ENCODE measurements at places on chromosomes 2 and 18.

- DNase-seq, result no peak
Observed at GRCh38 chr18:63578357-63578958, 8.7 kb upstream of the SERPINB13 start.

DNA sequence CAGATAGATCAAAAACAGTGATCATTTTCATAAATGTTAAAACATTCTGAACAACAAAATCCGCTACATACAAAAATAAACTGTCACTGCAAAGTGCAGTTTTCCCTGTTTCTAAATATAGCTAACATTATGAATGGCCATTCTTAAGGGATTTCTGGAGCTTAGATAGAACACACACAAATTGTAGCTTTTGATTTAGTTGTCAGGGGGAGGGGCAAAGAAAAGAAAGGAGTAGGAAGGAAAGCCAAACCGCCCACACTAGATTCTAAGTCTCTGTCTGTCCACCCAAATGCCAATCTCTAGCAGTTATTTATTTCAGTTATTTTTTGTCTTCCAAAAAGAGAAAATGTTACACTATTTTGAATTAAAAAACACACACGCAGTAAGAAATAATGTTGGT, 182.4 kb downstream of the CDH2 start:
- DNase-seq, result no peak

GRCh38 chr18:80161781-80162417, 52.8 kb downstream of the ADNP2 start:
- no peak for DNase-seq

- DNase-seq, result no peak
Observed at GRCh38 chr2:29055601-29056000, 18.7 kb downstream of the PCARE start.

GRCh38 chr2:120103723-120104467, 91.0 kb downstream of the EPB41L5 start:
- no peak for DNase-seq

GRCh38 chr18:55539240-55539639, 48.8 kb downstream of the TCF4 start:
- DNase-seq, result no peak

GRCh38 chr2:138536302-138536701, 34.7 kb downstream of the SPOPL start:
- no peak for DNase-seq

GRCh38 chr2:53640466-53640865, 127.1 kb upstream of the CHAC2 start:
- no peak for DNase-seq

DNA sequence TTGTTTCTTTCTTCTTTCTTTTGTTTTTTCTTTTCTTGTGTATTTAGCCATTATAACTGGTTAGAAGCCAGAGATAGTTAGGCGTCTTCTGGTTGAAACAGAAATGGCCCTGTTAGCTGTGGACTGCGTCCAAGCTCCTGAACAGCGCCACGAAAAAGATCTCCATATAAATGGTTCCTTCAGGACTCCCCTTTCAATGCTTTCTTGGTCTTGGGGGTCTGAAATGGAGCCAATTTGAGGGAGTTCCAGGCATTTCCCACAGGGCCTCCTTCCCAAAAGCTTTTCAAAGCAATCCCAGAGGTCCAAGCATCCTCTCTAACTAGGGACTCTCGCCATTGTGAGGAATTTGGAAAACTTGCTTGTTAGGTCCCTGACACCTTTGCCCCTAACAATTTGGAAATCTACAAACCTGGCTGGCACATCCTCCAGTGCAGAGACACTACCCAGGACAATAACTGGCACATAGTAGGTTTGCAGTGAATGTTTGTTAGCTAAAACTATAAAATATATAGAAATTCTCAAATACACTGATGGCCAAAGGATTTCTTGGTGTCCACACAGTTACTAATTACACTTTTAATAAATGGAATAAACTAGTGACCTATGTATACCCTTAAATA, 80.1 kb downstream of the MYCN start:
- no peak for DNase-seq

GRCh38 chr2:43274055-43274454, 47.6 kb upstream of the ZFP36L2 start:
- no peak for DNase-seq

GRCh38 chr18:6161549-6161948, 253.2 kb downstream of the L3MBTL4 start:
- DNase-seq, result no peak

GRCh38 chr18:8091035-8091434, 518.2 kb upstream of the RAB12 start:
- DNase-seq, result no peak

DNA sequence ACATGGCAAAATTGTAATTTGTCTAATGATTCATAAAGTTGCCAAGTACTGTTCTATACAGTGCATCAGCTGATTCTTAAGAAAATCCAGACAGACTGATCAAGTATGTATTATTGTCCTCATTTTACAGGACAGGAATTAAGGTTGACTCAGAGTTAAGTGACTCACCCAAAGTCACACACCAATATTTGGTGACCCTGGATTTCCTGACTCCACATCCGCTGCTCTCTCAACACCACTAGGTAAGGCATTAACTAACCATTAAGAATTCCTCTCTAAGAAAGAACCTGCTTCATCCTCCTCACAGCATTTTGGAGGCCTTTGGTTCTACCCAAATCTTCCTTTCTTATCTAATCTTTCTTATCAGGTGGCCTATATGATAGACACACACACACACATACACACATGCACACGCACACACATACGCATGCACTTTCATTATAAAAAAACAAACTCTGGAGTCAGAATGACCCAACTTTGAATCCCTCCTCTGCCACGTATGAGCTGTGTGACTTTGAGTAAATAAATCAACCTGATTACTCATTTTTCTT, 150.8 kb downstream of the ANKRD44 start:
- DNase-seq, result peak; percentile 18

GRCh38 chr2:170475878-170476277, 239.3 kb upstream of the SP5 start:
- DNase-seq, result no peak

DNA sequence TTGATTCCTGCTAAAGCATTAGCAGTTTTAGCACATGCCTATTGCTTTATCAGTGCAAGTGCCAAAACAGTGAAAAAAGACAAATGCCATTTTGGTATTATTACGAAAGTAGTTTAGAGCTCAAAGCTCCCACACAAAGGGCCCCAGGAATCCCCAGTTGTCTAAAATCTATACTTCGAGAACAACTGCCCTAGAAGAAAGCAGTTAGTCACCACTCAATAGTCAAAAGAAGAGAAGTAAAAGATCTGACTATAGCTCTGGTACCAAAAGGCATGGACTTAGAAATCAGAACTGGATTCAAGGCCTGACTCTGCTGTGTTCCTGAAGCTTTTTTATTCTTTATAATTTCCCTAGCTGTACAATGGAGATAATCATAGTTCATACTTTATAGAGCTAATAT, 21.8 kb downstream of the SCN3A start:
- no peak for DNase-seq

DNA sequence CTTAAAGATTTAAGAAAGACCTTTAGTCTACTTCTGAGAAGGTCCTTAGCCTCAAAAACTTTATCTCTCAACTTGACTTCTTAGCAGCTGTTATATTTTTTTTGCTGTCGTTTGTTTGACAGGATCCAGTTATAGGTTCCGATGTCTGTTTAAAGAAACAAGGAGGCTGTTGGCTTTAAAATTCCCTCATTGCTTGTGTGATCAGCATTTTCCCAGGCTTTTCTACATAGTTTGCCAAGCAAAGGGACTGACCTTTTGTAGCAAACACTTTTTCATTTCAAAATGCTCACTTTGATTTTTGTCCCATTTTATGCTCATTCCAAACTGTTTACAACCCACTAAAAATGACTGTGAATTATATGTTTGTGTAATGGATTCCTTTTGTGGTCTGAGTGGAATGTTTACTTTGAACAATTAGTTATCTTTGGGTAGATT, 394.9 kb downstream of the ARHGAP15 start:
- DNase-seq, result no peak

- no peak for DNase-seq
Observed at GRCh38 chr18:61545281-61546245, 212.3 kb downstream of the CDH20 start.

- DNase-seq, result no peak
Observed at GRCh38 chr2:157075924-157076323, 181.6 kb upstream of the GALNT5 start.

GRCh38 chr2:159616286-159616701, at the start of gene BAZ2B:
Gene BAZ2B, minus strand, starts transcription at chr2:159616548. Its CDS starts 137,829 bp downstream, at chr2:159478719.
- DNase-seq, result no peak

DNA sequence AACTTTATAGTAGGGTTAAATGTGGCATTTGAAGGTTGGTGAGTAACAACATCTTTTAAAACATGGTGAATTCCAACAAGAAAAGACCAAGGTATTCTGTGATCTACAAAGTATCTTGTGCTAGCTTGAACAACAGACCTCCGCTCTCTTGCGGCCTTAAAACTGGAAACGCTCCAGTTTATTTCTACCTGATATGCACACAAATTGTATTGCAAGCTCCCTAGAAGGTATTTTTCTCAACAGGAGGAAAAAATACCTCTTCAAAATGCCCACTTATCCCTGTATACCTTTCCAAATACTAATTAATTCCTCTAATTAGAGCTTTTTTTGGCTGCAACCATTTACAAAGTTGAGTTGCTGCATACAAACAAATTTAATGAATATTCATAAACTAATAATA, 69.5 kb downstream of the KCNH7 start:
- DNase-seq, result no peak

GRCh38 chr2:6043238-6043637, 351.1 kb downstream of the SOX11 start:
- DNase-seq, result no peak

- no peak for DNase-seq
Observed at GRCh38 chr2:173493874-173494273, 139.2 kb downstream of the CDCA7 start.

DNA sequence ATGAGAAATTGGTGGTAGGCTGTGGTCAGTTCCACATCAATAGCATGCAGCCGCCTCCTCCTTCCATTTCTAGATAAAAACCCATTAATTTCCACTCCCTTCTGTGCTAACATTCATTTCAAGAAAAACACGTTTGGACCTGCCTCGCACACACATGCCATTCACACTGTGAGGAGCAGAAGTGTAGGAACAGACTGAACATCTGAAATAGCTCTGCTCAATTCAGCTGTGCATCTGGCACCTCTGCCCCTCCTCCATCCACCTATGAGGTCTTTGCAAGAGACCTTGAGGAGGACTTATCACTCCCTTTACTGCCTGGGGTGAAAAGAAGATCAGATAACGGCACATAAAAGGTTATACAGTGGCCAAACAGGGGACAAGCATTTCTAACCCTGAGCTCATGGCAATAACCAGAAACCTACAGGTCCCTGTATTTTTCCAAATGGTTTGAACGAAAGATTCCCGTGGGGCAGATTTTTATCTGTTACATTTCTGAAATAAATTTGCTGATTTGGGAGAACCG, 30.8 kb upstream of the LRP2 start:
- DNase-seq, result no peak

DNA sequence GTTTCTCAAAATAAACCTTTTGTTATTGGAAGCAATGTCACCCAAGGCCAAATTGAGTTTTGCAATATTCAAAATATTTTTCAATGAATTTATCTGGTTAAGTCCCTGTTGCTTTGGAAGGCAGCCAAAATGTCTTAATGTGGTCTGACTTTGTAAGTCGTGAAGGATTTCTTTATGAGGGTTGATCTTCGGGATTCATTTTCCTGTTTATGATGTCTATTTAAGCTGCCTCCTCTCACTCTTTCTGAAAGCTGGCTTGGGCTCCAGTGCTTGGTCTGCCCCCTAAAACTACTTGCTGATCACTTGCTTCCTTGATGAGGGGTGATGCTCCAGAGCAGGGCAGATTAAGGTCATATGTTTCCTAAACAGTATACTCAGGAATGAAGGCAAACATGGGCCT, 141.1 kb downstream of the ANTXR1 start:
- no peak for DNase-seq

- no peak for DNase-seq
Observed at GRCh38 chr2:240013343-240013742, 11.8 kb downstream of the NDUFA10 start.

DNA sequence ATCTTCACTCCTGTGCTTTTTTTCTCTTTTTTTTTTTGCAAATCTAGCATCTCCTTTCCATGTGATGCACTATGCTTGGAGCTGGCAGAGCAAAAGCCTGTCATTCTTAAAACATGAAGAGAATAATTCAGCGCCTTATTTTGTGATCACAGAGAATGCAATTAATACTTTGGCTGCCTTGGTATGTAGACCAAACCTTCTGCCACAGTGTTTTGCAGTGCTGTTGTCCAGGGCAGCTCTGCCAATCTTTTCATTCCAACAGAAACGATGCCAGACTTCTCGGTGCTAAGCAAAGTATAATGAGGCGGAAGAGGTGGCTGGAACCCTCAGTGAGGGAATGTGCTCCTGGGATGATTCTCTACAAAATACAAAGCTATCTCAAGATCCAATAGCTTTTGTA, 25.6 kb downstream of the BCL2 start:
- DNase-seq, result no peak

GRCh38 chr2:74119339-74119738, 28.4 kb downstream of the BOLA3 start:
- DNase-seq, result no peak

- no peak for DNase-seq
Observed at GRCh38 chr2:179554639-179555386, 290.2 kb upstream of the SESTD1 start.

- no peak for DNase-seq
Observed at GRCh38 chr2:208571764-208572131, 165.2 kb downstream of the PTH2R start.

- DNase-seq, result no peak
Observed at GRCh38 chr2:128608921-128609880, 290.5 kb upstream of the HS6ST1 start.

- no peak for DNase-seq
Observed at GRCh38 chr18:10269261-10269660, 185.2 kb upstream of the APCDD1 start.

- no peak for DNase-seq
Observed at GRCh38 chr2:56268856-56269255, 85.1 kb downstream of the CCDC85A start.

DNA sequence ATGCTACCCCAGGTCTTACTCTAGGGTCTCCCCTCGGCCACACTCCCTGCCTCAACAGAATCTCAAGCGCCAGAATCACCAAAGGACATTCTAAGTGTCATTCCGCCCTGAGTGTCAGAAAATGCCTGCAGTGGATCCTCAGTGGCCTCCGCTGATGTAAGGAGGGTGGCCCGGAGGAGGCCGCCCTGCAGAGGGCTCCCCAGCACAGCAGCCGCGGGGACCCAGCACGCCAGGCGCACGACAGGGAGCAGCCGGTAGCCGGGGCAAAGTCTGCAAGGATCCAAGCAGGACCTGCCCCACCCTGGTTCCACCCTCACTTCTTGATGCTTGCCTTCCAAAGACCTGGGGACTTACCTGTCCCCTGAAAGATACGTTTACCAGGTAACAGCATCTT, 54.2 kb upstream of the ID2 start:
- DNase-seq, result no peak

- DNase-seq, result no peak
Observed at GRCh38 chr2:206562375-206562774, 79.9 kb upstream of the FAM237A start.

GRCh38 chr2:77156599-77156998, 365.6 kb downstream of the LRRTM4 start:
- no peak for DNase-seq

- peak; percentile 55 for DNase-seq
Observed at GRCh38 chr2:198309673-198310280, 505.4 kb downstream of the PLCL1 start.

GRCh38 chr2:138730497-138731030, 49.6 kb downstream of the NXPH2 start:
- no peak for DNase-seq

All from stimulated activated CD4-positive, alpha-beta T cell treated with anti-CD3 and anti-CD28 coated beads, Interleukin-2, amount 100 ng/mL, for 24 hours (primary cell).